ENCODE measurements at places on chromosomes 12 and 14.

DNA sequence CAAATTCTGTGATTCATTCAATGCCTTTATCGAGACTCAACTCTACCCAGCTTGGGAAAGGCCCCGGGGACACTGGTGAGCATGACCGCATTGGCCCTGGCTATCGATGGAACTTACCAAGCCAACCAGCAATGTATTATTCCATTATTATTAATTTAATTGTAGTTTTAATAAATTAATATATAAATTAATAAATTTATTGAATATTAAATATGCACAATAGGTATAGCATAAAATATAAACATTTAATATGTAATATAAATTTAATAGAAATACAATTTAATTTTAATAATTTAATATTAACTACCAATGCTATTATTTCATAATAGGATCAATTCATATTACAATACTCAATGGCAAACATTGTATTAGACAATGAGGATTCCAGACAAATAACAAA, 163.4 kb downstream of the DPF3 start:
- DNase-seq, result no peak

DNA sequence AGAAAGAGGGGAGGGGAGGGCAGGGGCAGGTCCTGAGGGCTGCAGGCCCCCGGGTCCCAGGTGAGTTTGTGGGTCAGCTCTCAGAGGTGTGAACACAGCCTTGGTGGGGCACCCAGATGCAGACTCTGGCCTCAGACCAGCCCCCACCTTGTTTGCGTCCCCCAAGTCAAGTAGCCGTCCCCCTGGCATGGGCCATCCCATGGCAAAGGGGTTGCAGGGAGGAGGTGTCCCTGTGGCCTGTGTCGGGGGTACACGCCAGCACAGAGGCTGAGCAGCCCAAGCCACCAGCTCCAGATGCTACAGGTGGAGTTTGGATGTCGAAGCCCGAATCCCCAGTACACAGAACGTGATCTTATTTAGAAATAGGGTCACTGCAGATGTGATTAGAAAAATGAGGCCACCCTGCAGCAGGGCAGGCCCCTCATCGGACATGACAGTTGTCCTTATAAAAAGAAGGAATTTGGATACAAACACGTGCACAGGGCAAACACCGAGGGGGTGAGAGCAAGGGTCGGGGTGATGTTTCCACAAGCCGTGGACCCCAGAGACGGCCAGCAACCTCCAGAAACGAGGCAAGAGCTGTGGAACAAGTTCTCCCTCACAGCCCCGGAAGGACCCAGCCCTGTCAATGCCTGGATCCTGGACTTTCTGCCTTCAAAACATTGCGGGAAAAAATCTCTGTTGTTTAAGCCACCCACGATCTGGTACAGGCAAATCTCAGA, 141.2 kb upstream of the C14orf180 start:
- no peak for DNase-seq

GRCh38 chr14:90726656-90727055, 89.6 kb downstream of the TTC7B start:
- no peak for DNase-seq

DNA sequence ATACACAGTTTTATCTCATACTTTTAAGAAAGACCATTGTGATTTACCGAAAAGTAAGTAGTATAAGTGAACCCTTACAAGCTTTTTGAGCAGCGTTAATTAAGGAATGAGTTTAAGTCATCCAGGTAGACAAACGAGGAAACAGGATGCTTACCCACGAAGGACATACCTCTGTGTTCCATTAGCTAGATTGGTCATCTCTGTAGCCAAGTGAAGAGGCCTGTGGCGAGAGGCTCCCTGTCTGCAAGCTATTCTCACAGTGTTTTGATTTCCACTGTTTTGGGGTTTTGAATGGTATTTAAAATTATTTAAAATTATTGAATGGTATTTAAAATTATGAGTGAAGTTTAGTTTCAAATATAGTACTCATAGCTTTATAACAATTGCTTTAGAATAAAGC, 342.1 kb upstream of the RGS6 start:
- DNase-seq, result no peak

DNA sequence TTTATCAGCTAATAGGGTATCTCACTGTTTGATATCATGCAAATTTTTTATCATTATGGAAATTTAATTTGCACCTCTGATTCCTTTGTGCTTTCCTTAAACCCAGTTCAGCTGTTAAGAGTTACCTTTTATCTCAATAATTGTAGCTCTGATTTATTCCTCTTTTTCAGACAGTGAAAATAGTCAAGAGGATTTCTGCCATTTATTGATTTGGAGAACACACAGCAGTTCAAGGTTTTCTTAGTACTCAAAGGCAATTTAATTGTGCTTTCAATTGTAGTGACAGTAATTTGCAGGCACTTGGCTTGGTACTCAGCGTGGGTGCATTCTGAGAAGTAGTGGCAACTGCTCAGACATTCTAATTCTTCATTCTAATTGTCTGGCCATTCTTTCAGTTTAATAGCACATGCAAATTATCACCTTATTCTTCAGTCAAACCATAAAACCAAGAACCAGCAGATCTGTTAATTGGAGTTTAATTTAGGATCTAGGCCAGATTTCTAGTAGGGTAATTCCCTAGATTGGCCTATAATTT, 709.3 kb downstream of the RPS29 start:
- DNase-seq, result no peak

DNA sequence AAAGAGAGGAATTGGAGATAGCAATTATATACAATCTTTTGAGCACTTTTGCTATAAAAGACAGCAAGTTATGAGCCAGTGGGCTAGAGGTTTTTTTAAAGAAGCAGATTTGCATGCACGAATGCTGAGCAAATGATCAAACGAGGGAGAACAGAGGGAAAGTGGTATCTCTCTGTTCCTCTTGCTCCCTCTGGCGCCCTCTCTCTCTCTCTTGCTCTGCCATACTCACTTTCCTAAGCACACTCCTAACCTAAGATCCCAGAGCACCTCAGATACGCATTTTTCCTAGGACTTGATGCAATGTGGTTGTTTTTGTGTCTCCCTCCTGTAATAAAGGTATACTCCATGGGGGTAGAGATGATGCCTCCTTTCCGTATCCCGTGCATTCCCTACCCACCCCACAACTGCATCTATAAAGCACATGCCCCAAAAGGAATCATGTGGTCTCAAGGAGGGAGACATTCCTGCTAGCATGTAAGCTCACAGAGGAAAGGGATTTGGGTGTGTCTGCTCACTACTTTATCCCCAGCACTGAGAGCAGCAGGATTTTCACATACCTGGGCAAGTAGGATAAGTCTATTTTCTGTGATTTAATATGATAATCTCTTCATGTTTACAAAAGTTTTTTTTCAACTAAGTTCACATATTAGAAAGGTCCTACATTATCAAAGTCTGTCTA, 270.2 kb downstream of the SSPN start:
- no peak for DNase-seq

DNA sequence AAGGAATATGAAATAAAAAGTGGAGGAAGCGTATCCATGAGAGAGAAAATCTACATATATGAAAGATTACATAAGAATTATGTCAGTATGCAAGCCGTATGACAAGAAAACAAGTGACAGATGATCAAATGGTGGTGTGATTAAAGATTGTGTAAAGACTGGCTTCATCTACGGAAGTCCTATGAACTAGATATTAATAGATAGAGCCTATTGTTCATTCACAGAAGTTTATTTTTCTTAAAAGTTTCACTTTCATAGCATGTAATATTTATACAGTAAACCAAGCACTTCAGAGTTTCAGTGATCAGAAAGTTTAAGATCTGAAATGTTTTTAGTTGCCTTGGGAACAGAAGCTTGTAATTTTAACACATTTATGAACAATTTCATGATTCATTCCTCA, 84.5 kb downstream of the VRK1 start:
- no peak for DNase-seq

- DNase-seq, result no peak
These were observed 18.9 kb downstream of the LEMD3 start for GRCh38 chr12:65188179-65188701.

GRCh38 chr12:66550626-66551025, 128.2 kb downstream of the GRIP1 start:
- no peak for DNase-seq

GRCh38 chr12:104662908-104663307, 206.2 kb downstream of the CHST11 start:
- no peak for DNase-seq

DNA sequence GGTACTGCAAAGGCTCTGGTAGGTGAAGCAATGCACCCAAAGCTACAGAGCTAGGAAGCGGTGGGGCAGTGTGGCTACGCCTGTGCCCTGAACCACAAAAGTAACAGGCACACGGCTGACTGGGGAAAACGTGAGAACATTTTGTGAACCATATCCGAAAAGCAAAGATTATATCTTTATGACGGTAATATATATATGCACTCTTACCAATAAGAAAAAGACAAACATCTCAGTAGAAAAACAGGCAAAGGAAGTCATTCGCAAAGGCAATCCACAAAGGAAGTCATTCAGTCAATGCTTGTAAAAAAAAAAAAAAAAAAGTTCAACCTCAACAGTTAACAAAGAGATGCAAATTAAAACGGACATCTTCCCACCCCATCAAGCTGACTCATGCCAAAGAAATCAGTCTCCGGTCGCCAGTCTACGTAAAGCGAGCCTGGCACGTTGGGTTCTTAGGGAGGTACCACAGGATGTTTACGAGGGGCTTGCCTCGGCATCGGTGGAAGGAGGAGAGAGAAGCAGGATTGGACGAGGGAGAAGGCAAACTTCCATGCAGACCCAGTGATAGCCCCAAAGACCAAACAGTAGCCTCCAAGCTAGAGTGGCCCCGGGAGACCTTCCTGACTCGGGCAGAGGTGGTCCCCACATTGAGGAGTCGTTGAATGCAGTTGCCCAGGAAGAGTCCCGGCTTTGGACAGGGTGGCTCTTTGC, 39.4 kb upstream of the PPP2R5C start:
- peak; percentile 88 for DNase-seq

- DNase-seq, result no peak
These were observed 114.8 kb upstream of the RFLNA start for GRCh38 chr12:124179936-124180607.

DNA sequence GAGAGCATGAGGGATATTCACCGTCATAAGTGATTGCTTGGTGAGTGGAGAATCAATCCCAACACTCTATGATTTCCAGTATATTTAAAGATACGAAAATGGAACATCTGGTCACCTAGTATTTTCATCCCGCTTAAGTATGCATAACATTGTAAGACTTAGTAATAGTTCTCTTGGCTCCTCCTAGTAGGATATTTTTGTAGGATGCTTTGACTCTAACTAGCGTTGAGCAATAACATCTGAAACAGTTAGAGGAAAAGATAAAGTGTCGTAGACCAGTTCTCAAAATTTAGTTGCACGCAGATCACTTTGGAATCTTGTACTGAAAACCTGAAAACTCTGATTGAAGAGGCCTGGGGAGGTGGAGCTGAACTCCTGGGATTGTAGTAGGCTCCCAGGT, 7.6 kb downstream of the SAMD4A start:
- DNase-seq, result no peak

GRCh38 chr12:69008520-69008919, 75.5 kb upstream of the CPM start:
- DNase-seq, result no peak

DNA sequence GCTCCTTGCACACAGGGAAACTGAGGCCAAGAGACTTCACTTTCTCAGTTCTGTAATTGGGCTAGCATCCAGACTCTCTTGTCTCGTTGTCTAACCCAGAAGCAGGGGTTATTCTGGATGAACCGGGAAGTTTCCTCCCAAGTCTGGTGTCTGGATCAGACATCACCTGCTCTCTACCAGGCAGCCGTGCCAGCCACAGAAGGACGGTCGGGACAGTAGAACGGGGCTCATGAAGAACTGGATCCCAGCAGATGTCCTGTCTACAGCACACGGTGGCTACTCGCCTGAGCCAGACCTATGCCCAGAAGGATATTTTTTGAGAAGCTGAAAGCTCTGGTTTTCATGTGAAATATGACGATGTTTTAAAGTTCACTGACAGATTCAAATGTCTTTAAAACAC, 19.1 kb upstream of the FZD10 start:
- DNase-seq, result no peak

DNA sequence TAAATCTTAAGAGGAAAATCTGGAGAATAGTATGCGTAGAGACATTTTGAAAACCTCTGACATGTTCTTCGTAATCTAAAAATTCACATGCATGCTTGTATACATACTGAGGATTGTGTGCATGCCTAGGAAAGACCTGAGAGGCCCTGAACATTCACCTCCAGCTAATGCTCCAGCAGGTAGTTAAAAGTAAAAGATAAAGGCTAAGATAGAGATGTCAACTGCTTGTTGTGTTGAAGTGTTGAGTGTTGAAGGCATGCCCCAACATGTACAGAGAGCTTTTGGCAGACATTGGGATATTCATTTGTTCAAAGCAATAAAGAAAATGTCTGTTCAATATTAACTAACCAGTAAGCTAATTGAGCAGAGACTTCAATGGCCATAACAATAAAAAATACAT, 118.6 kb upstream of the SYT1 start:
- DNase-seq, result no peak

DNA sequence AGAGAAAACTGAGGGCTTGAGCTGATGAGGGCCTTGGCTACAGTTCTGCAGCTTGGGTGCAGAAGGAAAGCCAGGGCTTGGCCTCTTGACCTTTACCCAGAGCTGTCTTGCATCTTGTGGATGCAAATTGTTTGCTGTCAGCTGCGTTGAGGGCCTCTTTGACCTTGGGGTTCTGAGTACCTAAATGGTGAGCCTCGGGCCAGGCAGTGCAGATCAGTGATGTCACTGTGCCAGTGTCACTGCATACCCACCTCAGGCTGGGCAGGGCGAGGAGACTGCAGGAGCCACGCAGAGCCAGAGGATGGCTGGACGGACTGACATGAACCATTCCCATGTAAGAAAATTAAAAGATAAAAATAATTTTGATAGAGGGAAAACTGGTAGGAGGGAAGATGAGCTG, 18.6 kb downstream of the ESRRB start:
- DNase-seq, result no peak

GRCh38 chr12:8697120-8697475, 693 bp upstream of the RIMKLB start:
- no peak for DNase-seq

GRCh38 chr12:117328556-117329100, 32.8 kb downstream of the NOS1 start:
- no peak for DNase-seq

- no peak for DNase-seq
These were observed 123.2 kb downstream of the FGD4 start for GRCh38 chr12:32522331-32523221.

GRCh38 chr14:85273099-85273677, 256.8 kb upstream of the FLRT2 start:
- no peak for DNase-seq

DNA sequence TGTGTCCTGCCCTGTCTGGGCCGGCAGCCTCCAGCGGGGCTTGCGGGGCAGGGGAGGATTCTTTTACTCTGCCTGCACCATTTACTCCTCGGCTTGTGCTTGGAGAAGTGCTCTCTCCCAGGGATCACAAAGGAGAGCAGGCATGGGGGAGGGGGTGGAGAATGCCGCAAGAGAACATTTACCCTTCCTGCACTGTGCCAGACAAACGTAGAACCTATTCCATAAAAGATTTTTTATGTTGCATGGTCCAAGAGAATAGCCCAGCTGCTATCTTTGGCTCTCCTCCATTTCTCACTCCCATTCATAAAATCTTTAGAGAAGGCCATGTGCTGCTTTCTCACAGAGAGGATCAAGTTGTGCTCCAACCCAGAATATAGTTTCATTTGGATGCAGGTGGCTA, 159.4 kb downstream of the SPTSSA start:
- no peak for DNase-seq

- no peak for DNase-seq
These were observed 5.7 kb downstream of the CACNA2D4 start for GRCh38 chr12:1912580-1913376.

GRCh38 chr12:91098461-91098860, 12.8 kb downstream of the LUM start:
- DNase-seq, result no peak

Data from activated naive CD4-positive, alpha-beta T cell treated with anti-CD3 and anti-CD28 coated beads for 36 hours (primary cell).